WERI-Rb-1 (cell line): ENCODE measurements at places on chromosomes 1 and 21.
A peak's percentile ranks its signal among the peaks of the same experiment; 100 is the strongest.

- no peak for DNase-seq
Measured at GRCh38 chr1:103218369-103218768, 110.0 kb upstream of the COL11A1 start.

DNA sequence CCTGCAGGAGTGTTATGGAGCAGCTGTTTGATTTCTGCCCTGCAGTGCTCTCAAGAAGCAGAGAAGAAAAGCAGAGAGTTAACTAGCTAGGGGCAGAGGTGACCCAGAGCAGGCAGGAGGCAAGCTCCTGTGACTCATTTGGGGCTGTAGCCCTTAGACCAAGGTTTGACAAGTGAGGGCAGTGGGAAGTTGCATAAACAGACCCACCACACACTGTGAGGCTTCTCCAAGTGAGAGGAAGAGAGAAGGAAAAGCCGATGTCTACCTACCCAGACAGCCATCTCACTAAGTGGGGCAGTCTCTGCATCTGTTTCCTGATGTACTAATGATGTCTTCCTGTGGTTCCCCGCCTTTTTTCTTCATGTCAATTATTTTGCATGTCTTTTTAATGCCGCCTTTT lies 159.9 kb upstream of the NR5A2 start:
- no peak for DNase-seq

- DNase-seq: peak; percentile 64
Measured at GRCh38 chr21:41612674-41613532, 104.9 kb upstream of the TMPRSS2 start.

GRCh38 chr1:162107911-162108310 lies 38.4 kb downstream of the NOS1AP start:
- DNase-seq: no peak

DNA sequence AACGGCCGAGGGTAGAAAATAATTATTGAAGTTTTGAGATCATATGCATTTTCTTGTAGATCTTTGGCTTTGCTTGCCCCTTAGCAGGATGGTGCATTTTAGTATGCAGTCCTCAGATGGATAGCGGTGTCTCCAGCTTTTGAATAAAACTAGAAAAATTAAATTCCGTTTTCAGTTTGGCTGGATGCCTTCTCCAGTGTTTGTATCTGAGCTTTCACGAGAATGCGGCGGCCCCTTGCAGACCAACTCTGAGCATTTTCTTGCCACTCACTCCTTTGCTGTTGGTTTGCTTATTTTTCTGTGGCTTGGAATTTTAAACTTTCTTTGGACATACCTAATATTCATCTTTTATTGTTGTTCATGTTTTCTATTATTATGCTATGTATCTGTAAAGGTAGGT lies 192.6 kb downstream of the NFIA start:
- DNase-seq: no peak

- no peak for DNase-seq
Measured at GRCh38 chr1:178086766-178087165, 7.1 kb upstream of the RASAL2 start.

DNA sequence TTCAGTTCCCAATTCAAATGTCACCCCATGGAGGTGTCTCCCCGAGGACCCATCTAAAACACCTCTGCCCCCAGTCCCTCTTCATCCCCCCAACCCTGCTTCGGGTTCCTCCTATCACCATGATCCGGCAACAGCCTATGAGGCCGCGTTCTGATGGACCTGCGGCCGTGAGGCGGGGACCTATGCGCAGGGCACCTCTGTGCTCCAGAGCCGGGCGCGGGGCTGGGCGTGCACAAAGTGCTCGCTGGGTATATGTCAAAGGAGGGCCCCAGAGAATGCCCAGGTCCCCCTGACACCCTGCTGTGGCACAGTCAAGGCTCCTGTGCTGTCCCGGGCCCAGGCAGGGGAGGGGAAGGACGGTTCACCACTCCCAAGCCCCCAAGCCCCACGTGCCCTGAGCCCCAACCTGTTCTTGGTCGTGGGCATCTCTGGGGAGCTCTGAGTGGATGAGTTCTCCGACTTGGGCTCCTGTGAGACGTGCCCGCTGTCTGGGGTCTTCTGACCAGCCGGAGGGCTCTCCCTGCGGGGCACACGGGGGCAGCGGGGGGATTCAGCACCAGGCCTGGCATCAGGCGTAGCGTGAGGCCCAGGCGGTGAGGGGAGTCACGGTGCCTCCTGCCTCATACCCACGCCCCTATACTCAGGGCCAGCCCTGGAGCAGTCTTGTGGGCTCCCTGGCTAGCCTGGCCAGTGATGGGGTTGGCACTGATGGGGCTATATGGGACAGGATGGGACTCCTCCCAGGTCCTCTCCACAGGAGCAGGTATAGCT lies 67.7 kb downstream of the RAP1GAP start:
- DNase-seq: no peak

DNA sequence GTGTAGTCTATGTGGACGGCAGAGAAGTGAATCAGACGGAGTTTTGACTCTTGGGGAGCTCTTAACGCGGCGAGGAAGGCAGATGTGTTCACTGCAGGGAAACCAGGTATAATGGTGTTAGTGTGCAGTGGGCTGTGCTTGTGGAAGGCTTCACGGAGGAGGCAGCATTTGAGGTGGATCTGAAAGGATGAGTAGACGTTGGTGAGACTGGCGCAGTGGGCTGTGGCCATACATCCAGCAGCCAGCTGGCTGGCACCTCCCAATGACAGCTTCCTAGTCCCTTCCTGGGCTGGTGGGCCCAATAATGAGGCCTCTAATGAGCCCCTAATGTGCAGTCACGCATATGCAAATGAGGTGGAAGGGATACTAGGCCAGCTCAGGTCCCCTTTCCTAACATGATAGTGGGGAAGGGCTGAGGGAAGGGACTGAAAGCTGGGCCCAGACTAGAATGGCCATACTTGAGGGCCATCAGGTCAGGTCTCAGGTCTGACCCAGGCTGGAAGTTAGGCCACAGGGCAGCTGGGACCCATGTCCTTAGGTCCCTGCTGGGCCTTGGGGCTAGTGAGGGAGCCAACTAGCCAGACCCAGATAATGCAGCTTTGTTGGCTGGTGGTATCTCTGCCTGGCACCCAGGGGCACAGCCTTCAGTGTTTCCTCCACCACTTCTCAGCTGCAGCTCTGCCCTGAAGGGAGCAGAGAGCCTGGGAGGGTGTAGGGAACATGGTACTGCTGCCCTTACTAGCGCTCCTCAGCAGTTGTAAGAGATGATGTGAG lies 3.8 kb downstream of the MAP7D1 start:
- DNase-seq: no peak

GRCh38 chr21:29638138-29638537 lies 301.7 kb downstream of the GRIK1 start:
- DNase-seq: no peak

GRCh38 chr1:87528754-87529517 lies 200.3 kb downstream of the LMO4 start:
- DNase-seq: no peak

- DNase-seq: no peak
Measured at GRCh38 chr1:38046333-38046883, at the start of gene POU3F1. POU3F1 (minus strand) TSS chr1:38046793; CDS start chr1:38046743, 50 bp downstream.

DNA sequence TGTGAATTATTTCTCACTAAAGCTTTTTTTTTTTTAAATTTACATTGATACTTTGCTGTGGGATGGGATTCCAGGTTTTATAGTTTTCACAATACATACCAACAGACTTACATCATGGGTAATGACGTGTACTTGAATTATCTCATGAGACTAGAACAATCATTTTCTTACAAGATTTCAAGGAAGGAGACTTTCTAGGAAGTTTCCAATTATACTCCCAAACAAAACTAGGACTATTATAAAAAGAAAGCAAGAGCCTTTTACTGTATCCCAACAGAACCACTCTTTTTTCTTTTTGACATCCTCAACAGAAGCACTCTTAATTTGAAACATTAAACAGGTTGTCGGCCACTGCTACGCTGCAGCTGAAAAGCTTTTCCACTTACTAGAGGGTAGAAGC lies 48.7 kb downstream of the TESK2 start:
- no peak for DNase-seq

DNA sequence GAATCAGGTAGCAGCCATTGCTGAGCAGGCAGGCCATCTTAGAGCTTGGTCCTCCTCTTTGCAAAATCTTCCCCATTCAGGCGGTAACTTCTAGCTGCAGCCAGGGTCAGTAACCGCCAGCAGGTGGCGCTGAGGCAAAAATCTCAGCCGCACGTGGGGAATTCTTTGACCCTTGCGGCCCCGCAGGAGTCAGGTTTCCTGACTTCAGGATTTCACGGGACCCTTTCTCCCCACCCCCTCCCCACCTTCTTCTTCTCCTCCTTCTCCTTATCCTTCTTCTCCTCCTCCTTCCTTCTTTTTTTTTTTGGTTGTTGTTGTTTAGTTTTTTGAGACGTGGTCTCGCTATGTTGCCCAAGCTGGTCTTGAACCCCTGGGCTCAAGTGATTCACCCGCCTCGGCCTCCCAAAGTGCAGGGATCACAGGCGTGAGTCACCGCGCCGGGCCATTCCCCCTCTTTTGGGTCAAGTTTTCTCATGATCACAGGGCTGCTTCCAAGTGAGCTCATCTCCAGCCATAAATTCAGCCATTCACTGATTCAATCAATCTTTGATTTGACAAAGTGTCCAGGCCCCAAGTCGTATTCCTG lies 33.4 kb upstream of the TENT5B start:
- peak; percentile 73 for DNase-seq
